ENCODE measurements at places on chromosomes 16 and 17.

DNA sequence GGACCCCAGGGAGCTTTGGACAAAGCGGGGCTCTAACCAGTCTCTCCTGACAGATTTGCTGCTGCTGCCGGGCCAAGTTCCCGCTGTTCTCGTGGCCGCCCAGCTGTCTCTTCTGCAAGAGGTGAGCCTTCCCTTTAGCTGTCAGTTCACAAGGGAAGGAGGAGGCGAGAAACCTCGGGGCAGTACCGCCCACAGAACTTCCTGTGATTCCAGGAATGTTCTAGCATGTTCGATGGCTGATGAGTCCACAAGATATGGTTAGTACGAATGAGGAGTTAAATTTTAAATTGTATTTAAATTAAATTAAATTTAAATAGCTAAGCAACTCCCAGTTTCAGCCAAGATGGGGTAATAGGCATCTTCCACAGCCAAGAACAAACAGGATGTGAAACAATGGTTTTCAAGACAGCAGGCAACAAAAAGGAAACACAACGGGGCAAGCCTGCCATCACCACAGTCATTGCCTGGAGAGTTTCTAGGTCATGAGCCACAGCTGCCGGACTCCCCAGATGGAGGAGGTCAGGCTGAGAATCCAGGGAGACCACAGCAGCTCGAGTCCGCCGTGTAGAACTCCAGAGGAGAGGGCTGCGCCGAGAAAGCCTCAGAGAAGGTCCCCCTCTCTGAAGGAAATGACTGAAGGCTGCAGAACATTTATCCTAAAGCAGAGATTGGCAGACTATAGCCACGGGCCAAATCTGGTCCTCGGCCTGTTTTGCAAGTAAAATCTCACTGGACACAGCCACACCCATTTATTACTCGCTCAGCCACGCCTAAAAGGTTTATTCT is 9.5 kb upstream of the TCF25 start:
- peak; percentile 67 for DNase-seq

DNA sequence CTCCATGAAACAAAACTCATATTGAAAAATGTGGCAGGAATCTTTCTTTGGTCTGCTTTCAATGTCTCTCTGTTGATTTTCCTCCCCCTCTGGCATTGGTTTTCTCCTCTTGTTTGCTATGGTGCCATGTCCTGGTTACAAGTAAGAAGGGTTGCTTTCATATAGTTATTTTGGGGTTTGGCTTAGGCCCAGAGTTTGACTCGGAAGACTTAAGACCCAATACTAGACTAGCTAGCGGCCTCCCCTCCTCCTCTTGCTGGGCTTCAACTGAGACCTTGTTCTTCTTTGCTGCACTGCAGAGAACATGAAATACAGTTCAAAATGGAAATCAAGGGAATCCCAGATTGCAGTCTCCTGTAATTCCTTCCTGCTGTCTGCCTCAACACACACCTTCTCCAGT is 30.0 kb upstream of the CLEC18A start:
- no peak for DNase-seq

DNA sequence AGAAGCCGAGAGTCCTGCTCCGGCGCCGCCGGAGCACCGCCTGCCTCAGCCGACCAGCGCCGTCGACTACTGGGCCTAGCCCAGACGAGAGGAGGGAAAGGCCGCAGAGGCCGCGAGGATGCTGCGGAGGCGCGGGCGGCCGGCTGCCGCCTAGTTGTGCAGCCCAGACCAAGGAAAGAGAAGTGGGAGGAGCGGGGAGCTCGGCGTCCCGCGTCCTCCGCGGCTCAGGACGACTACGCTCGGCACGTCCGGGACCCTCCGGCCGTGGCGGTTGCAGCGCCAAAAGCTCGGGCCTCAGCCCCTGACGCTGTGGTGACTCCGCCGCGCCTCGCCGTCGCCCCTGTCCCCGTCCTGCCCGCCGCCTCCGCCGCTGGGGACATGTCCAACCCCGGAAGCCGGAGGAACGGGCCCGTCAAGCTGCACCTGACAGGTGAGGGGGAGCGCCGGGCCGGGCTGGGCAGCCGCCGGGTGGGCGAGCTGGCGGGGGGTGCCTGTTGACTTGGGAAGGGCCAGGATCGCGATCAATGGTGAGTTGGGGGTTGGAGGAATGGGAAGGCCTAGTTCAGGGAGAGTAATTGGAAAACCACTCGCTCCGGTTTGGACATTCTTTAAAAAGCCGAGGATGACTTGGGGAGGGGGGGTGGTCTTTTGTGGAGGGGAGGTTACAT is 37.7 kb downstream of the RNF135 start:
- peak; percentile 57 for DNase-seq

DNA sequence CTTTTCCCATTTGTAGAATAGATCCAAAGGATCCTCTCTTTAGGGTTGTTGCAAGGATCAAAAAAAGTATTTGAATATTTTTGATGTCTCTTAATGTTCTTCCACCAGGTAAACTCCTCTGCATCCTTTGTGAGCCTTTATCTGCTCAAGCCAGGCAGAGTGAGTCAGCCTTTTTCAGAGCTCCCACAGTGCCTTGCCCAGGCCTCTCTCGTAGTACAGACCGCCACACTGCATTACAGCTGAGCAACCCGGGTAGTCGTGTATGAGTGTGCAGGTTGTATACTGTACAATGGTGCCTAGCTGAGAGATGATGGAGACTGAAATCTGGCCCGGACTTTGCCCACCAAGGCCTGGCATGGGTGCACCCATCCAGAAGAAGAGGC is 20.9 kb downstream of the RHBDL3 start:
- DNase-seq = no peak

DNA sequence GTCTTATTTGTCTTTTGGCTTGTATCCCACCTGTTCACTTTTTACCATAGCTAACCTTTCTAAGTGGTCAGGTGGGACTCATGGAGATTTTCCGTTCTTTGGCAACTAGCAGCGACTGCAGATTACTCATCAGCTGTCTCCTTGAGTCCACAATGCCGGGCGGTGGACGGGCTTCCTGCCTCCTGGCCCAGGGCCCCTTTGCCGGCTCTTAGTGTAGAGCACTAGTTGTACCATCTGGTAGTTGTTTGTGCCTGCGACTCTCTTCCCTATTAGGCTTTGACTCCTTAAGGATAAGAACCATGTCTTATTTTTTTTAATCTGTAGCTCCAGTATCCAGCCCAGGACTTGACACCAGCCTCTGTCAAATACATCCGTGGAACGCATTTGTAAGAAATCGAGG is 399.9 kb downstream of the WWOX start:
- no peak for DNase-seq

- no peak for DNase-seq
These were observed 23.0 kb downstream of the USP6 start for GRCh38 chr17:5138616-5139457.

- no peak for DNase-seq
These were observed 153.3 kb downstream of the WWOX start for GRCh38 chr16:78252757-78253156.

DNA sequence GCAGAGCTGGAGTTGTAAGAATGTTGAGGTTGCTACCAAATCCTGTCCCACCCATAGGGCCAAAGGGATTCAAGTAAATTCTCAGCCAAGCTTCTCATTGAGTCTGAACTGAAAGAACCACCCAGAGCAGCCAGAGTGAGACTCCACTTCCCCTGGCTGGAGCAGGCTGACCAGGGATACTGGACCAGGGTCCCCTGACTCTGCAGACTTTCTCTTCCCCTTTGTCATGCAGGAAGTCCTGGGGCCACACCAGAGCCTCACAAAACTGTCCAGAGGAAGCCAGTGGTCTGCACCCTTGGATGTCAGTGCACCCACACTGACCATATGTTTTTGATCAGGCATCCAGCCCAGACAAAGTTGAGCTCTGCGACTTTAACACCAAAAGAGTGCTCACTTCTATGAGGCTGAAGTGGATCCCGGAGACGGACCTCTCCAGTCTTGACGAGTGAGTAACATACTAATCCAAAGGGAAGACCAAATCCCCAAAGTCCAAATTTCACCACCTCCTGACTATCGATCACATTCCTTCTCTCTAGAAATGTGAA is 4.1 kb downstream of the NXN start:
- no peak for DNase-seq
